ENCODE measurements at places on chromosomes 5 and 9.

GRCh38 chr9:89138463-89139390, 39.9 kb downstream of the SHC3 start:
- no peak for DNase-seq

GRCh38 chr5:169805527-169805934, 168.5 kb downstream of the DOCK2 start:
- no peak for DNase-seq

- DNase-seq: no peak
These were observed 19.6 kb downstream of the RGS3 start for GRCh38 chr9:113482991-113483675.

- DNase-seq: no peak
These were observed 6.2 kb upstream of the LIFR start for GRCh38 chr5:38562444-38563210.

- DNase-seq: no peak
These were observed 68.4 kb downstream of the RAD23B start for GRCh38 chr9:107351382-107352045.

DNA sequence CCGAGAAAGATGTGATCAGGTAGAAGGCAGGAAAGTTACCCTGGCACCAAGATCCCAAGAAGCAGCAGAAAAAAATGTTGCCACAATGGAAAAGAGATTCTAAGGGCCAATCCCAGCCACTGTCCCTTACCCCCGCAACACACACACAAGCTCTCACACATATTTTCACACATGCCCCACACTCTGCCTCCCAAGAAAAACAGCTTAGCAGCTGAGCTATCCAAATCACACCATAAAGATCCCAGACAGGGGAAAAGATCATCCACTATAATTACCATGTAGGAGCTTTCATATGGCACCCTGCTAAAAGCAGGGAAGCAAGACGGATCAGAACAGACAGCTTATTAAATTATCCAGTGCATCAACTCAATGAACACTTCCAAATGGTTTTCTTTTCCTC, 143.4 kb downstream of the FAM114A2 start:
- DNase-seq: peak; percentile 11

DNA sequence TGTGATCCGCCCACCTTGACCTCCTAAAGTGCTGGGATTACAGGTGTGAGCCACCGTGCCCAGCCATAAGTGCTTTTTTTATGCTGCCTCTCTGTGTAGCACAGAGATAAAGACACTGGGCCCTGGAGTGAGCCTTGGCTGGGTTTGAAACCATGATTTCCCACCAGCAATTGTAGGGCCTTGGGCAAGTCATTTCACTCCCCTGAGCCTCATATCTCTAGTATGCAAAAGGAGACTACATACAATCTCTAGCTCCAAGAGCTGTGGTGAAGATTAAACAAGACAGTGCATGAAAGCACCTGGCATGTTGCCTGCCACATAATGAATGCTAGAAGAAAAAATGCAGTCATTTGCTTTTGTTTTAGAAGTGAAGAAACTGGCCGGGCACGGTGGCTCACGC, 3.9 kb downstream of the FABP6 start:
- DNase-seq: no peak

DNA sequence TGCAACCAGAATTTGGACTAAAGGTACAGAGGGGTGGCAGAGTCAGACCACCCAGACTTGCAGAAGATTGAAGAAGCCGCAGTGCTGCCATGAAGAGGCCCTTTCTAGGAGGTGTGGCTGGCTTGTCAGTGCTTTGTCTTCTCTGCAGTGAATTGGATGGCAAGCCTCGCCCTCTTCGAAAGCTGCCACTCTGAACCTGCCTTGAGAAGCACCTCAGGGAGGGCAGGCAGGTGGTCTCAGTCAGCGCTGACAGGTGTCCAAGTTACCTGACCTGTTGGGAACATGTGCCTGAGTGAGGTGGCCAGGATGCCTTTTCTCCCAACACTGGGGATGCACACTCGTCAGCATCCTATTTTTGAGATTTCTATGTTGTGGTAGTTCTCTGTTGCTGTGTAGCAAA, 6.2 kb downstream of the TENT4A start:
- DNase-seq: no peak

DNA sequence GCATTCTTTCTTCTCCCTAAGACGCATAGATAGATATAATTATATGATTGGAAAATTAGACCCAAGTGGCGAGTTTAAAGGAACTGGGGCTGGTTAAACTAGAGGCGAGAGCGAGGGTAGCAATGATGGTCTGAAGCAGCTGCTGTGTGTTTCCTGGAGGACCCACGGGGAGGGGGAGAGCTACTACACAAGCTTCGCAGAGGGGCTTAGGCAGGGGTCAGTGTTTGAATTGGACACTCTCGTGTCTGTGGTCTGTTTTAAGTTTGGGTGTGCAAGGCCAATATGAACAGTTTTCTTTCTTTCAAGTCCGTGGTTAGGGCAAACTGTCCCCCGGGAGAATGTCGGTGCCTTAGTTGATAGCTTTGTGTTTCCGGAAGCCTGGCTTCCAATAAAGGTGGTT, 43.1 kb downstream of the PDZD2 start:
- DNase-seq: peak; percentile 49

DNA sequence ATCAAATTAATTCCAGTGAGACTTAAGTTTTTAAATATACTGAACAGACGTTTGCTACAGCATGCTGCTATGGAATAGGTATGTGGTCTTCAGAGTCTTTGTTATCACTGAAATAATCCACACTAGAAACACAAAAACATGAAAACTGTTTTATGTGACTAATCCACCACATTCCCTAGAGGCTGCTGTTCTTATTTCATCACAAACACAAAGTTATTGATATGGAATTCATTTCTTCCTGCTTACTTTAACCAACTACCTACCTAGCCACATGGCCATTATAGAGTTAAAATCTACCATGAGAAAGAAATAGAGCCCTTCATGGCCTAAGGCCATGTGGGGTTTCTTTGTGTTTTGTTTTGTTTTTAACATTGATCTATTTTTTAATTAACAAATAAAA, 232.3 kb upstream of the PTGER4 start:
- no peak for DNase-seq

DNA sequence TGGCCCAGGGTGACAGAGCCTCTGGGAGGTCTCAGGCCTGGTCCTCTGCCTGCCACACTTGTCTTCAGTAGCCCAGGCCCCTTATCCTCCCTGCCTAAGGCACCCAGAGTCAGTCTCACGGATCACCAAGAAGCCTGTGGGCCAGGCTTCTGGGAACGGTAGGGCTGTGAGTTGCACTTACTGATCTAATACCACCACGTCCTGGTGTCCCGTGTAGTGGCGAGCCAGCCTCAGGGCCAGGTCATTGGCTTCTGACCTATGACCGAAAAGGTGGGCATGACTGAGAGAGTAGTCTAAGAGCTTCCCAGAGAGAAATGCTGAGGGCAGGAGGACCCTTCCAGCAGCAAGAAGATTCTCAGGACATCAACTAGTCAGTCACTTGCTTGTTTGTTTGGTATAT, 7.4 kb downstream of the PHYKPL start:
- no peak for DNase-seq

DNA sequence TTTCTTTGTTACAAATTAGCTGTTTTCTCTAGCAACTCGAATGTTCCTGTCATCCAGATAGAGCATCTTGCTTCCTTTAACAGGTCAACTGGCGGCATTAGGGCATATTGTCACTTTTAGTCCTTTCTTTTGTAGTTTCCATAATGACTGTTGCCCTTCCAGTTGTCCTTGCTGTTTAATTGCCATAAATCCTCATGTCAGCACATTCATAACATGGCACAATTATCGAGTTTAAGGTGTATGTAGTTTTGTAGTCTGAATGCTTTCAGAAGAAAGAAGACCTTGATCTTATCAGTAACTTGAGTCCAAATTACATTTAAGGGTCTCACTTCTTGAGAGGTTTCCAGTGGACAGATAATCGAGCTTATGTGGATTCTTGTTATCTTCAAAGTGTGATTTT, 161.7 kb upstream of the CDH12 start:
- no peak for DNase-seq

- no peak for DNase-seq
These were observed 17.6 kb upstream of the CSF1R start for GRCh38 chr5:150103678-150104549.

- DNase-seq: no peak
These were observed 690.9 kb upstream of the CDH18 start for GRCh38 chr5:20678814-20679298.

DNA sequence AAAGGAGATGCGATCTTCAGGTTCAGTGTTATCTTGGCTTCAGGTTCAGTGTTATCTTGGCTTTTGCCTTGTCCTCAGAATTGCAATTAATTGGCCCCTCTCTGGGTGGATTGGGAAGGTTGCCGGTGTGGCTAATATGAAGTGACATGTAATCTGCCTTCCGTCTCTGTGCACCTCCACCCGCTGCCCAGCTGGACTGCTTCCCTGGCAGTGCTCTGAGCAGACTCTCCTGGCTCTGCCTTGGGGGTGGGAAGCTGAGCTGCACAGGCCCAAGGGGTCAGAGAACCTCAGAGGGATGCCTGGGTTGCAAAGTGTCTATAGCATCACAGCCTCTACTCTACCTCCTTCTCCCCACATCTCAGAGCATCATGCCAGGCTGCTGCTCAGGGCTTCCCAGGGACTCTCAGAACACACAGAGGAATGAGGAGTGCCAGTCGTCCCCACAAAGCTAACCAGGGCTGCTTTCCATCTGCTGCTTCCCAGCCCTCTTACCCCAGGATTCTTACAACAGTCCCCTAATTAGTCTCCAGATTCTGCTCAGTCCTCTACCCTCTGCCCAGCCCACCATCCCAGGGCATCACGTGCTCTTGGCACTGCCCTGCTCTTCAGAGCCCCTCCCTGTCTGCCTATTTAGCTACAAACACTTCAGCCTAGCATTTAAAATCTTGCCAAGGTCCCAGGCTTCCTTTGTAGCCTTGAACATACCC, 54.4 kb upstream of the AFAP1L1 start:
- DNase-seq: peak; percentile 46

DNA sequence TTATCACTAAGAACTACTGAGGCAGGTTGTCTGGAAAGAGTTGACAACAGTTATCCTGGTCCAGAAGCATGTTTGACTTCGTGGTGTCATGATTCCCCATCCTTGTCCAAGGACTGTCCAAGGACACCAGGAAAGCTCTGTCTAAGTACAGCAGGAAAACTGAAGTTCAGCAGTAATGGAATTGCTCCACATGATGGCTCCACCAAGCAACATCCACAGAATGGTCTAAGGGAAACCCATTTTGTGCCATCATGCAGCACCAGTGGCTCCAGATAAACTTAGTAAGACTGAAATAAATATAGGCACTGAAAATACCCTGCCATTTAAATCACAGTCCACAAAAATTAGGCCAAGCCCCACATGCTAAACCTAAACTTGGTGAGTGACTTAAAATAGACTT, 192.8 kb downstream of the CDH18 start:
- no peak for DNase-seq

GRCh38 chr5:138096363-138096762, 12.5 kb downstream of the WNT8A start:
- DNase-seq: no peak

DNA sequence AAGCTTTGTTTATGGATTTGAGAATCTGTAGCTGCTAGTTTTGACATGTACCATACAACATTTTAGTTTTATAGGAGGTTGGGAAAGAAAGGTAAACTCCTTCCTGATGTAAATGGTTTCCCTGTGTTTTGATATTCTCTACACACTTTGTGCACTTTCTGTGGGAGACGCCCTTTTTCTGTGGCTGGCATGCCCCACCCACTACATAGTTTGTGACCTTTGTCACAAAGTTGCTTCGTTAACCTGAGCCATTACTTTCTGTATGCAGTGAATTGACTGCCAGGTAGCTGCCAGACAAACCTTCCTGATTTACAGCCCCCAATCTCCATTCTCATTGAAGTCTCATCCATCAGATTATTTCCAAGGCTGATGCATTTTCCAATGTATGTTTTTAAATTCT, 90.6 kb downstream of the NLN start:
- no peak for DNase-seq

DNA sequence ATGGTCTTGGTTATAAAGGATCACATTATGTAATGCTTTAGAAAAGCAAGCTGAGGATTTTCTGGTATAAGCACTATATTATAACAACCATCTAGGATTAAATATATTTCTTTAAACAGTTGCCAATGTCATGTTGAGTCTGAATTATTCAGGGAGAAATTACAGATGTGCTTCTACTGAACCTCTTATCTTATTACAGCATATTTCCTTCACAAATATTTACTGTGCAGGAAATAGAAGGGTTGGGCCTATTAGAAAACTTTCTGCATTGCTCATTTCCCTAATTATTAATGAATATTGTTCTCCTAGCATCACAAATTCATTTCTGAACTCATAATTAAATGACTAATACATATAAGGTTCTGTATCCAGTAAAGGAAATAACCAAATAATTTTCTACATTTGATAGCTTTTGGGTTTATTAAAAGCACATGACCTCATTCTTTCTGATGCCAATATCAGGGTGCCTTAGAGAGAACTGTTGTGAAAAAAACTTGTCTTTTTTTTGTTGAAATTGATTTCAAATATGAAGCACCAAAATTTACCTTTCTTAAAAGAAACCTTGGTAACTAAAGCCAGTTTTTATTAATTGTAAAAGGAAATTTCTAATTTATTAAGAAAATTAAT, 476.8 kb upstream of the PTGER4 start:
- DNase-seq: no peak

DNA sequence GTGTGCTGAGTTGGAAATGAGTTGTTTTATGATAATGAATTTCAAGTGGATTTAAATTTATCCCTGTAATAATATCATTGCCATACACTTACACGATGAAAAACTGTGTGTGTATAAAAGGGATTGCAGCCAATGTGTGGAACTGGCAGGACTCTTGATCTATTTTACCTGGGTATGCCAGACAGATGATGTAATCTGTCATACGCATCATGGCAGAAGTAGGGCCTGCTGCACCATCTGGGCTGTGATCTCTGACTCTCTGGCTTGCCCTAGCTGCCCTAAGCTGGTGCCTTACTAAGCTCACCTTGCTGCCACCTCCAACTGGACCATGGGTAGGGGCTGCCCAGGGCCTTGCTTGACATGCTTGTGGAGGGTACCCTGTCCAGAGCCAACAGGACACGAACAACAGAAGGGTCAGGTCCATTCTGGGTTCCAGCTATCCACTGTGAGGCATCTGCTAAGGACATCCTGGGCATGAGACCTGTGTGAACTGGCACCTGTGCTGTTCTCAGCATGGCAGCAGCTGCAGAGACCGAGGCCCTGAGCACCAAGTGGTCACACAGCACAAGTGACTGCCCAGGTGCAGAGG, 184.2 kb downstream of the FSTL4 start:
- DNase-seq: no peak

- DNase-seq: no peak
These were observed 101.7 kb upstream of the SARDH start for GRCh38 chr9:133839822-133840329.

Measured in retina (tissue), 1 donor.